Left hindlimb (tissue), 1 donor: ENCODE measurements at places on chromosomes 16 and 17.

DNA sequence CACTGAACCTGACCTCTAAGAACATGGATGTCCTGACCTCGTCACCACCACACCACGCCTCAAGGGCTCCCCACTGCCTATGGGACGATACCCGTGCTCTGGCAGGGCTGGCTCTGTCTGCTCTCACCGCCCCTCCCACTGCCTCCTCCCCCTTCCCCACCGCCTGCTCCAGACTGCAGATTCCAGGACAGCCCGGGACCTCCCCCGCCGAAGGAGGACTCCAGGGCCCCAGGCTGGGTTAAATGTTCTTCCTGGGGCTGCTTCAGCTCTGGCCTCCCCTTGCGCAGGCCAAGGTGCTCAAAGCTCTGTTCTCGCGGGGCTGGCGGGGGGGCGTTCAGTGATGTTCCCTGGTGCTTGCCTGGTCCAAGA lies 3.1 kb downstream of the NPW start:
- no peak for DNase-seq

- DNase-seq = peak; percentile 52
These were observed 164.5 kb downstream of the PRKCA start for GRCh38 chr17:66466840-66467367.

DNA sequence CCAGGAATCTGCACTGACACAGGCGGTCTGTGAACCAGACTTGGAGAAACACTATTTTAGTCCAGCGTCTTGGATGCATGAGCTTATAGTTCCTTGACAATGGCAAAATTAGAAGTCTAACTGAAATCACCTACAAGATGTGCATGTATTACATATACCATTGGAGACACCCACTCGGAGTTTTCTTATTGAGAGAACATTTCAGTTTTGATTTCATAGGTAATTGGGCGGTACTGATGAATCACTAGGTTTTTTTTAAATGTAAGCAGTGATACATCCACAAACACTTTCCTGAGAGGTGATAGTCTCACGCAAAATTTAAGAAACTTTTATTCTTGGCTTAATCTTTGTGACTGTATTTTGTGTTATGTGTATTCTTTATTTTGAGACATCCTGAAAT lies 69.8 kb downstream of the PRKCA start:
- no peak for DNase-seq

- DNase-seq = no peak
These were observed 291.1 kb upstream of the IRX3 start for GRCh38 chr16:54577651-54578128.

GRCh38 chr16:34050787-34051320 lies 591.4 kb downstream of the TP53TG3F start:
- no peak for DNase-seq

GRCh38 chr16:81405702-81406113 lies 38.9 kb upstream of the CMIP start:
- no peak for DNase-seq

DNA sequence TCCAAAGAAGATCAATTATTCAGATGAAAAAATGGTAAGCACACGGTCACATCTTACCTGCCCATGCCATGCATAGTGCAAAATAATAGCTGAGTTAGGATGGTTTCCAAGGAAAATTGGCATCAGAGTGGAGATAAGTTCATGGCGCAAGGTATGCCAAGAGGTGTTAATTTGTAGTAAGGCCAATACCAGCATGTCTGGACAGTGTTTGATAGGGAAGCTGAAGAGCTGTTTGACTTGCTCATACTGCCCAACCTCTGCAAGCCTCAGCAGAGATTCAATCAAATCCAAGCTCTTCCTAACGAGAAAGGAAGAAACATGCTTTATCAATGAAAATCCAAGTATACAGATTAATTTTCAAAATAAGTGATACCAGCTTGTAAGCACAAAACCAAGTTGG lies 51.0 kb downstream of the CNOT1 start:
- DNase-seq = no peak

DNA sequence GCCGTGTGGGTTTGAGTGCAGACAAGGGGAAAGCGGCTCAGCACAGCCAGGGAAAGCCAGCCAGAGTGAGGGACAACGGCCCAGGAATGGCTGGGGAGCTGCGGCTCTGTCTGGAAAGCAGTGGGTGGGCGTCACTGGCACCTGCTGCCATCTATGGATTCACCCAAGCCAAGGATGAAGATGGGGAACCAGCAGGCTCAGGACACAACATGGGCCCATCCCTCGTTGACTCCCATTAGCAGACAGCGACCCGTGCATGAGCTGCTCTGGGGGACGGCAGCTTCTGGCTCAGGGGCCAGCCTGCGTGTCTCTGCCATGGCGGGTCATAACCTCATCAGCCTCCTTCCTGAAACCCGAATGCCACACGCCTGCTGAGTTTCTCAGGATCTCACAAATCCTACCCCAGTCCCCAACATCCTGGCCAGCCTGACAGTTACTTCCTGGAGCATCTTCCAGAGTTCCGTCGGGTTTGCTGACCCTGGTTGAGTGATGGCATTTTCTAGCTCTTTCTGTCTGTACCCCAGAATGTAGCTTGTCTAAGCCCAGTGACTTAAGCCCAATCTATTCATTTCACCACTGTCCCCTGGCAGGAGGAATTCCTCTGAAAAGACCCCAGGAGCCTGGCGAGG lies 50.7 kb downstream of the SLC7A5 start:
- DNase-seq = no peak

DNA sequence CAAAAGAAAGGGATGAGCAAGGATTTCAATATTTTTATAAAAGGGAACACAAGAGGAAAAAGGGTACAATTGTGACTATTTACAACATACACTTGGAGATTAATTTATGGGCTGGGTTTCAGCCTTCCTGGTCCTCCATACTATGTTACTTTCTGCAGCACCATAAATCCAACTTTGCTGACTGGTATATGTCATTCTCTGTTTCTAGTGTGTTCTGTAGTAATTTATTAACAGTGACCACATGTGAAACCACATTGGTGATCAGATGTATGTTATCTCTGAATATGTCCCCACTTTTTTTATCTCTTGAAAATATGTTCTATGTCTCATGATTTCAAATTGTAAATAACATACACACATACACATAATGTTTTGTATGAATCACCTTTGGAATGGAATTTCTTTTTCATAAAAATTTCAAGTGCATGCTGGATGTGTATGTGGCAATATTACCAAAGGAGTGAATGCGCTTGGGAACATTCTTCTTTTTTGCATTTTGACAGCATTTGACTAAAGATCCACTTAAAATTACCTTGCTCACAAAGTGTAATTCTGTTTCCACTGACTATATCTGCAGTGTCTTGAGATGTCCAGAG lies 2.9 kb upstream of the LYRM9 start:
- no peak for DNase-seq

DNA sequence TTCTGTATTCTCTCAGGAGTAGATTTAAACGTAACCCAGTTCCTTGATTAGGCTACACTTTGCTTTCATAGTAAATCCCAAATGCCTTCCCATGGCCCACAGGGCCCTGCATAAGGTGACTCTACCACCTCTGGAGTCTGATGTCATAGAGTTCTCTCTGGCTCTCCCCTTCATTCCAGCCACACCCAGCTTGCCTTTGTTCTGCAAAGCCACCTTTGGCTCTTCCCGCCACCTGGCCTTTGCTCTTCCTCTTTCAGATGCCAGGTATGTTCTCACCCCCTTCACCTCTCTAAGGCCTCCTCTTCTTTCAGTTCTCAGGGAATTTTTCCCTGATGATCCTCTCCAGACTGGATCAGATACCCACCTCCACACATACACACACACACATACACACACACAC lies 141.3 kb upstream of the HSBP1 start:
- DNase-seq = no peak

DNA sequence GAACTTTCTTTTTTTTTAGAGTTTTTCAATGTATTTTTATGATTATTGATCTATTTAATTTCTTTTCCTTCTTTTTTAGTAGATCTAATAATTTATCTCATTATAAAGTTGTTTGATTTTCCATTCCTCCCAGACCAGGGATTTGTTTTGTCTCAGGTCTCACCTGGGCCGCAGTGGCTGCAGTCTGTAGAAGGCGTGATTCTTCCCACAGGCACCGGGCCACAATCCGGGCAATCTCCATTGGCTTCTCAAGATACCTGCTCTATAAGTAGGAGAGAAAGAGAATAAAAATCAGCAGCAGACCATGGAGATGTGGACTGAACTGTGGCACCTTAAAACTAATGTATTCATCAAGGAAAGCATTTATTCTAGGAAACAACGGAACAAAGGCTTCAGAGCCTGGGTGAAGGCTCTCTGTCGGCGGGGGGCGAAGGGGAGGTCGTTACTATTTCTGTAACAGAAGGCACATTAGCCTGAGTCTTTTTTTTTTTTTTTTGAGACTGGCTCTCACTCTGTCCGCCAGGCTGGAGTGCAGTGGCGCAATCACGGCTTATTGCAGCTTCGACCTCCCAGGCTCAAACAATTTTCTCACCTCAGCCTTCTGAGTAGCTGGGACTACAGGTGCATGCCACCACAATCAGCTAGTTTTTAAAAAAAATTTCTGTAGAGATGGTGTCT lies 42.7 kb downstream of the STAT3 start:
- DNase-seq = no peak

DNA sequence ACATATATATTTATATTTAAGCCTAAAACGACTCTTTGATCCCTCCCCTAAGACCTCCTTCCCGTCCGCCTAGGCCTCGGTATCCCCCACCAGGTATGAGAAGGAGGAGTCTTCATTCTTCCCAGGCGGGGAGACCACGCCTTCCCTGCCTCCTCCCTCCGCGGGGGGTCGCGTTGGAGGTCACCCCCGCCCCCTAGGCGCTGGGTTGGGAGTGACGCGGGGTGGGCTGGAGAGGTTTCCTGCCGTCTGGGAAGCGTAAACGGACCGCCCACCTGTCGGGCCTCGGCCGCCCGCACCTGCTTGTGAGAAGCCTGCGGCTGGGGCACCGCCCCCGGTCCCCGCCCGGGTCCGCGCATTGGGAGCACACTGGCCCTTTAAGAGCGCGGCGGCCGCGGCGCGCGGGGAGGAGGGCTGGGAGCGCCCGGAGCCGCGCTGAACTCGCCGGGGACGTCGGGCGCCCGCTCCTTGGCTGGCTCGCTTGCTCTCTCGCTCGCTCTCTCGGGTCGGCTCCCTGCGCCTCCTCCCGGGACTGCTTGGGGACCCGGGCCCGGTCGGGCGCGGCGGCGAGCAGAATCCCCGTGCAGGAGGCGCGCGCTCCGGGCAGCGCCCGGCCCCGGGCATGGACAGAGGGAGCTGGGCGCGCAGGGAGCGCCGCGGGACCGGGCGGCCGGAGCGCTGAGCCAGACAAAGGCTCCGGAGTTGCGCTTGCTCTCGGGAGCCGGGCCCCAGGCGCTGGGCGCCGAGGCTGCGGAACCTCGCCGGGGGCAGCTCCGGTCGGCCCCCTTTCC lies at the start of gene MMP15:
Gene MMP15, plus strand, starts transcription at position 404 of the 788 bp plus-strand sequence. CDS start 597 bp downstream, outside the sequence.
- peak; percentile 76 for DNase-seq

- no peak for DNase-seq
These were observed 169.7 kb downstream of the ANKFN1 start for GRCh38 chr17:56322991-56323390.
